ENCODE measurements at places on chromosomes 16 and 17.

GRCh38 chr16:80825365-80825758, 21.0 kb upstream of the CDYL2 start:
- DNase-seq: no peak

DNA sequence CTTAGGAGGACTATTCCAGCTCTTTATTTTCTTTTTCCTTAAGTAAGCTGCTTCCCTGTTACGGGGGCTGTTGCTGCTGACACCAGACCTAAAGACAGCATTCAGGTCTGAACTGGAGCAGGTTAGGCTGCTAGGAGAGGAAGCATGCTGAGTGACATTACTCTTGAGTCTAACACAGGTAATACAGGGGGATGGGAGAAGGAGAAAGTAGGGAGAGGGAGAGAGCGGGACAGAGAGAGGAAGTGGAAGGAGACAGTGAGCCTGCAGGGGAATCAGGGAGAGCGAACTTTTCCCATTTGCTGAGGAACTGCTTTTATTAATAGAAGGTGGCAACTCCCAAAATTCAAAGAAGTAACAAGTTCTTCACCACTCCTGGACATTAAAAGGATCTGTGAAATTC, 130.9 kb downstream of the PARN start:
- no peak for DNase-seq

- no peak for DNase-seq
Observed at GRCh38 chr17:80277751-80278671, 17.4 kb downstream of the RNF213 start.

DNA sequence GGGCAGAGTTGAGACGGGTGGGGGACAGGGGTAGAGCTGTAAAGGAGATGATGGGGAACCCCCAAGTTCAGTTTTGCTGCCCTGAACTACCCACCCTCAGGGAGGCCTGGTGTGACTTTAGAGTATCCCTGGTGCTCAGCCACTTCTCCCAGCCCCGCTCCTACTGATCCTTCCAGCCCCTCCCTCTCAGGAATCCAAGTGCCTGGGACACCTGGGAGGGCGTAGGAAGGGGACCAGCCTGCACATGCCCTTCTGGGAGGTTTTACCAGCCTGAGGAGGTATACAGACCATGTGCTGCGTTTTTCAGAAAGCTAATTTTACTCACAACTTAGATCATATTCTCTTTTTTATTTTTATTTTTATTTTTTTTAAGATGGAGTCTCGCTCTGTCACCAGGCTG, 4.1 kb downstream of the ST6GALNAC2 start:
- no peak for DNase-seq

GRCh38 chr17:64125937-64126336, 4.0 kb downstream of the ERN1 start:
- no peak for DNase-seq

DNA sequence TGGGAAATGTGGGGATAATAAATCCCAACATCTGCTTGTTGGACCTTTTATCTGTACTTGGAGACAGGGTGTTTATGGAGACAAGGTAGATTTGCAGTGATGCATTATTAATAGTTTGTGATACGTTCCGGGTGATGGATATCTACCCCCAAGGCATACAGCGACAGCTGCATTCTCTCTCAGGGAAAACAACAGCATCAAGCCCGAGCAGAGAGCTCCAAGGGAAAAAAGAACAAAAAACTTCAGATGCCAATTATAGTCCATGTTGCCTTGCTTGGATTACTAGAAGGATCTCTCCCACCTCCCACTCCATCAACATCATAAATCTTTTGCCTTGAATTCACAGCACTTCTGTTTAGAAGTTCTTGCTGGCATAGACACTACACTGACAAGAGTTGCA, 187.5 kb upstream of the CDH11 start:
- DNase-seq: no peak

GRCh38 chr16:84929421-84930297, 81.7 kb downstream of the ZDHHC7 start:
- DNase-seq: no peak

- peak; percentile 42 for DNase-seq
Observed at GRCh38 chr17:37787055-37787757, 42.3 kb upstream of the HNF1B start.

- DNase-seq: no peak
Observed at GRCh38 chr16:69301861-69302260, 9.3 kb upstream of the VPS4A start.

GRCh38 chr17:19310151-19310550, 52.4 kb downstream of the B9D1 start:
- no peak for DNase-seq

DNA sequence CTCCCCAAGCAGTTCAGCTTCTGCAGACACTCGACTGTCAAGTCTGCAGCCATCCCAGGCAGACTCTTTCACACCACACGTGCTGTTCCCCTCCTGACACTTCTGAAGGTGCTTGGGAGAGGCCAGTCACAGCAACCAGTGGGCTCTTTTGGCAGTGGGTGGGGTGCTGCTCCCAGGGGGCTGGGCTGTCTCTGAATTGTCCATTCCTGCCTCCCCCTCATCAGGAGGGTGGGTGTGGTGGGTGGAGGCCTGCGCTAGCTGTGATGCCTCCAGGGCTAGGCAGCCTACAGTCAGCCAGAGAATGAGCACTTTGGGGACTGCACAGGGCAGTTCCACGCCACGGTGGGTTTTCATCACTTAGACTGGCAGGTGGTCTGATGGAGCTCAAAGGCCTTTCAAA, 10.3 kb downstream of the STARD3 start:
- no peak for DNase-seq

GRCh38 chr16:81369888-81370504, 55.2 kb downstream of the GAN start:
- DNase-seq: no peak

DNA sequence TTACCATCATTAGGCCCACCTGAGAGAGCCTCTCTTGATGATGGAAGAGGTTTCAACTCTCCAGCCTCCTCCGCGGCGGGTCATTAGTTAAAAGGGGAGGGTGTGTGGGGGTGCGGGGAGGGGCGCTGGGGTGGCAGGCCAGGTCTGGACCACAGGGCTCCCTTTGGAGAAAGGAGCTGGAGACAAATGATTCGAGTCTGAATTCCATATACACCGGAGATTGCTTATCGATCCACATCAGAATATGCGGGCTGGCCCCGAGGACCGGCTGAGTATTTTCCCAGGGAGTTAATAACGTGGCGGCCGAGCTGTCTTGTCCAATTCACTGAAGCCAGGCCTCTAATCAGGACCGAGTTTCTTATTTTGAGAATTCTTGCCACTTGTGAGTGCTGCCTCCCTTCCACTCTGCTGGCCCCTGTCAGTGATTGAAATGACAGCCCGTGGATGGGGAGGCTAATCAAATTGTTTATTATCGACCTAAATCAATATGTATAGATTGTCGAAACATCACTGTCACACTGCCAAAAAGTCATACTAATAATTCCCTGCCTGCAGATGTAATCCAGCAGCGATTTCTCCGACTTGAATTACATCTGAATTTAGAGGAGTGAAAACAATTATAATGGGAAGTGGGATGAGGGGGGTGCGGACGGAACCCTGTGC, 202.7 kb downstream of the SALL1 start:
- no peak for DNase-seq

DNA sequence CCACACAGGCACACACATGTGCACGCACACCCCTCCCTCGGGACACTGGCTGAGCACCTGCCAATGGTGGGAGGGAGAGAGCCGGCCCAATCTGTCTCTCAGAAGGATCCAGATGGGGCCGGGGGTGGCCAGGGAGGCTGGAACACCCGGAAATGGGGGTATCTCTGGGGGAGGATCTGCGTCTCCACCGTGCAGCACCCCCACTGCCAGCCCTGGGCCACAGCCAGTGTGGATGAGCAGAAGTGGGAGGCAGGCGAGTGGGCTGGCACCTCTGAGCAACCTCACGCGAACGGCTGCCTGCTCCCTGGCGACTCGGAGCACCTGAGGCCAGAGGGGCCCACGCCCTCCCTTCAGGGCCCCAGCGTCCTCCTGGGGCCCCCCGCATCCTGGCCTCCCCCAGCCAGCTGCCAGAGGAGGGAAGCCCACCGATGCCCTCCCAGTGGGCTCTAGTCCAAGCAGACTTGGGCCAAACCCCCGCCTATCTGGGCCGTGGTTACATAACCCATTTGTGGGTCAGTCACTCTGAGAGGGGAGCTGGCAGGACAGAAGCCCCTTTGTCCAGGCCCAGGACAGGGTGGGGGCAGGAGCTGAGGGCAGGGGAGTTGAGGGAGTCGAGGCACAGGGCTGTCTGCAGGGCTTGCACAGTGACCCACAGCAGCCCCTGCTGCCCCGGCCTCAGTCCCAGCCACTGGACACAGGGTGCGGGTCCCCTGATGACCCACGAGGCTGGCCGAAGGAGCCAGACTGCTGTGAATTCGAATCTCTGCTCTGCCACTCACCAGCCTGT, 5.6 kb downstream of the CASKIN1 start:
- DNase-seq: no peak

DNA sequence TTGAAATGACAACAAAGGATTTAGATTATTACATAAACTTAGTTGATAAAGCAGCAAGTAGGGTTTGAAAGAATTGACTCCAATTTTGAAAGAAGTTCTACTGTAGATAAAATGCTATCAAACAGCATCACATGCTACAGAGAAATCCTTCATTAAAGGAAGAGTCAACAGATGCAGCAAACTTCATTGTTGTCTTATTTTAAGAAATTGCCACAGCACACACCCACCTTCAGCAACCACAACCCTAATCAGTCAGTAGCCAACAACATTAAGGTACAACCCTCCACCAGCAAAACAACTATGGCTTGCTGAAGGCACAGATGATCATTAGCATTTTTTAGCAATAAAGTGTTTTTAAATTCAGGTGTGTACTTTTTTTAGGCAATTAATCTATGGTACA, 75.1 kb upstream of the NSRP1 start:
- no peak for DNase-seq

DNA sequence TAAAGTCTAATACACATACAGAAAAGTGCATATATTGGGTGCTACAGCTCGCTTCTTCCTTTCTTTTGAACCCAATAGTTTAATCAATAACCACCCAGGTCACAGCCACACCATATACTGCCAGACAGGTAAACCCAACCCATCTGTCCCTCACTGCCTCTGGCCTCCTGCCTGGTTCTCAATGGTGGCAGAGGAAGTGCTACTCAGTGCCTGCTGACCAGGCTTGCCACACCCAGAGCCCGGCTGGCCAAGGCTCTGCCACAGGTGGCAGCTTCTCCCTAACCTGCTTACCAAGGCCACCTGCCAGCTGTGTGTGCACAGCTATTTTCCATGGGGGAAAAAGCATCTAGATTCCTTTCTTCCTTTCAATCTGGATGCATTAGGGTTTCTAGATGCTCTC, 584 bp downstream of the PMP22 start:
- DNase-seq: no peak

DNA sequence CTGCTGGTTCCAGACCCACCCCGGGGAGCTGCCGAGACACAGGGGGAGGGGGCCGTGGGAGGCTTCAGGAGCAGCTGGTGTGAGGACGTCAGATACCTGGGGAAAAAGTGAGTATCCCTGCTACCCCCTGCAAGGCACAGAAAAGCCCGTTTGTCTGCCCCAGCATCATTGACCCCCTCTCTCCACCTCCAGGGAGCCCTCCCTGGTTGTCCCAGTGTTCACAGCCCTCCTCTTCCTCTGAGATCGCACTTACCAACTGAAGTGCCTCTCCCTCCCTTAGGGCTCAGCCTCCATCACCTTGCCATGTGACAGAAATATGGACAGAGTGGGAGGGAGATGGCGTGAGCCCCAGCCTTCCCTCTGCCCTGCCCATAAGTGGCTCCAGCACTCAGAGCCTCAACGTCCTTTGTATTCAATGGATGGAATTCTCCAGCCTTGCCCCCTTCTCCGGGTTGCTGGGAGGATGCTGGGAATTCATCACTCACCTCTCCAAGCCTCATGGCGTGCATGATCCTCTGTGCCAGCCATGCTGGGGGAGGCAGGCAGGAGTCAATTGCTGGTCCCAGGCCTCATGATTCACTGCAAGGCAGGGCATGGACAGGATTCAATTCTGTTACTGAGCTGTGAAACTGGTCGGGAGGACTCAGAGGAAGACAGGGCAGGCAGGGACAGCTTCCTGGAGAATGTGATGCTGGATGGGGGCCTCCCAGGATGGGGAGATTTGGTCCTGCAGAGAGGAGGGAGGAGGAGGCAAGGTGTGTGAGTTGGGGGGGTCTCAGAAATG, 14.6 kb downstream of the SPNS3 start:
- DNase-seq: no peak

- DNase-seq: peak; percentile 90
Observed at GRCh38 chr16:72938795-72939164, 109.1 kb downstream of the ZFHX3 start.

DNA sequence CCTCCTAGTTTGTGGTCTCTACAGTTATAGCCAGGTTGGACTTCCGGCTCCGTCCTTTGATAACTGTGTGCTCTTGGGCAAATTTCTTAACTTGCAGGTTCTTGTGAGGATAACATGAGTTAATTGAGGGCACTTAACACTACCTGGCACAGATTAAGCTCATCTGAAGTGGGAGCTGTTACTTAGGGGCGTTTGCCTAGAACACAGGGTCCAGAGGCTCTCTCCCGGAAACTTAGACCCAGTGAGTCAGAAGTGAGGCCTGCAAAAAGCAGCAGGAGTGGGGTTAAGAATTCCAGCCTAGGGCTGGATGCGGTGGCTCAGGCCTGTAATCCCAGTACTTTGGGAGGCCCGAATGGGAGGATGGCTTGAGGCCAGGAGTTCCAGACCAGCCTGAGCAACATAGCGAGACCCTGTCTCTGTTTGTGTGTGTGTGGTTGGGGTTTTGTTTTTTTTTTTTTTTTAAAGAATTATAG, 1.4 kb downstream of the MVP start:
- peak; percentile 78 for DNase-seq

DNA sequence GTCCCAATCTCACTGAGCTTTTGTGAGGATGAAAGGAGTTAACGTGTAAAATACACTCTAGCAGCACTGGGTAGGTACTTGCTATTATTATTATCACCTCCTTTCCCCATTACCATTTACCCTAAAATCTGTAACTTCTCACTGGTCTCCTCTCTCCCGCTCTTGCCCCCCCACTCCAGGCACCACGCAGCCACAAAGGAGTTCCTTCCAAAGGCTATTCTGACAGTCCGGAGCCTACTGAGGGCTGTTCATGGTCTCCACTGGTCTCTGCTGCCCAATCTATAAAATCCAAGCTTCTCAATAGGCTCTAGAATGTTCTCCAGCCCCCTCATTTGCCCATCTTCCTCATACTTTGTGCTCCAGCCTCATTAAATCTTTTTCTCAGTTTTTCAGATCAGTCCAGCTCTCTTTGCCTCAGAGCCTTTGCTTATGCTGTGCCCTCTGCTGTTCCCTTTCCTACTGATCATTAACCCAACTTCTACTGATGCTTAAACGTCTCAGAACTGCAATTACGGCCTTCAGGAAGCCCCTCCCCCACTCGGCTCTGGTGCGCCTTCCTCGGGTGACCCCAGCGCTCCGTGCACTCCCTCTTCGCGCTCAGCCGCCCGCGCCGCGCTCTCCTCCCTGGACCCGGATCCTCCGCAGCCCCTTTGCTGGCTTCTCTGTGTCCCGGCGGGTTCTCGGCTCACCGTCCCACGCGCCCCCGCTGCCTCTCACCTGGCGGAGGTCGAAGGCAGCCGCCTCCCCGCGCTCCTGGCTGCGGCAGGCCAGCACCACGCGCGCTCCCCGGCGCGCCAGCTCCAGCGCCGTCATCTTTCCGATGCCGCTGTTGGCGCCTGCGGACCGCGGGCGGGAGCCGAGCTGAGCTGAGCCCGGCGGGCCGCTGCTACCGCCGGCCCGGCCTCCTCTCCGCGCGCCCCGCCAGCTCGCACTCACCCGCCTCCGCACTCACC, 737 bp downstream of the DHRS13 start:
- no peak for DNase-seq
